ENCODE measurements at places on chromosomes 5 and 9.

DNA sequence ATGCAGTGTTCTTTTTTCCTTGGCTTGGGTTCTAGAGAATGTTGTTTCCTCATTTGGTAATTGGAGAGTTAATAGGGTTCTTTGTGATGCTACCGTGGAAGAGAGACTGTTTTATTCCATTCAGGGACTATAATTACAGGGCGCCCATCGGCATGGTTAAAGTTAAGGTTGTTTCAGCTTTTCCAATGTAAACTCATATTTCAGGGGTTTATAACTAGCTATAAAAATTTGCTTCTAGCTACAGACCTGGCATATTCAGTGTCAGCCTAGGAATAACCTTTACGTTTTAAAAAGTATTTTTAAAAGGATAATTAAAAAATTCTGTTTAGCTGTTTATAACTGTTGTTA lies 99.1 kb downstream of the AOPEP start:
- DNase-seq = no peak

DNA sequence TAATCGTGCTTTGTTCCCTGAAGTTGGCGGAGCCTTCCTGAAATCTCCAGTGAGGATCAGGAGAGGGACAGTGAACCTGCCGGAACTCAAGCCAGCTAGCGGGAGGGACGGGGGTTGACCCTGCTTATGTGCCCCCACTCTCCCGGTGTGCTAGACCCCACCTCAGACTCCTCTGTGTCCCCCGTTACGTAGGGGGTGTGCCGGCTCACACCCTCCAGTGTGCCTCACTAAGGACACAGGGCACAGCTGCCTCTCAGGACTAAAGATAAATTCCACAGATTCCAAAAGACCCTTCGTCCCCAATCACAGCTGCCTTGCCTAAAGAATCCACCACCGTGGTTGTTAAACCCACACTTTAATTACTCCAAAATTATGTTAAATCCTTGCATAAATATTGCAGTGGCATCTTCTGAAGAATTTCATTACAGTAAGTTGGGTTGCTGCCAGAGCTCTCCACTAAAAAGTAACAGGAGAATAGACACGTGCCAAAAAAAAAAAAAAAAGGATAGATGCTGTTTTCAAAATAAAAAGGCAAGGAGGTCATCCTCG lies 73.7 kb downstream of the GTF3C4 start:
- no peak for DNase-seq

DNA sequence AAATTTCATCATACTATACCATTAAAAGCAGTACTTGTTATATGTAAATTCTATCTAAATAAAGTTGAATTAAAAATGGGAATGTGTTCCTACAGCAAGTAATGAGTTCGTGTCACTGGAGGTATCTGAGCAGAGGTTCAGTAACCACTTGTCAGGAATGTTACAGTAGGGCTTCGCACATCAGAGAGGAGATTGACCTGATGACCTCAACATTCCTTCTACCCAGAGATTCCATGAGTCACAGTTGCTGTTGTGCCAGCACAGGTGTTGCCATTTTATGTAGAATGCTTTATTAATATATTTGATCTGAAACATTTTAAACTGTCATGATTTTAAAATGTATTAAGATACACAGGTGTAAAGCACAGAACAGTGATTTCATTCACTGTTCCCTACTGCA lies 60.3 kb downstream of the STX17 start:
- no peak for DNase-seq

DNA sequence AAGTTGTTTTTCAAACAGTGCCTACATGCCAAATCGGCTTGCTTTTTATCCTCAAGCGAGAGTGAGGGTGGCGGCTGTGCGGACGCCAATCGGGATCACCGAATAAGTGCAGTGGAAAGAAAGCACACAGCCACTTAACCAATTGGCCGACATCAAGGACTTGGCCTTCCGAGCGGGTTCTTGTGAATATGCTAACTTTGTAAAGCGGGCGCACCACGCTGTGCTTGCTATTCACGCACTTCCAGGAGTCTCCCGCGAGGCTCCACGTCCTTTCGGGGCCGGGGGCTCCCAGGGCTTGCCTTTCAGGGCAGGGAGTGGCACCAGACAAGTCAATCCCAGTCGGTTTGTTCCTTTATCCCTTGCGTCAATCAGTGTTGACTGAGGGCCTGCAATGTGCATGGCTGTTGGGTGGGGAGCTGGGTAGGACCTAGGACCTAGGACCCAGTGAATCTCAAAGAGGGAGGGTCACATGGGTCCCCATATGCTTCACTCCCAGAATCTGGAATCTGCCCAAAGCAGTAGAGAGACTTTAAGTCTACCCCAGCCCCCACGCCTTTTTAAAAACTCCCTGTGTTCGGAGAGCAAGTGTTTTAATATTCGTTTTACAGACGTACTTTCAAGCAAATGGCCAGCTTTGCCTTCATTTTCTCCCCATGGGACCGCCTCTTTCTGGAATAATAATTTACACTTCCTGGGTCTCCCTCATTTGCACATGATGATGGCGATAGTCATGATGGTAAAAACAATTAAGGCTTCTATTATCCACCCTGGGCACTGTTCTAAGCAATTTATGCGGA lies 2.0 kb upstream of the GCNT4 start:
- DNase-seq = peak; percentile 72

DNA sequence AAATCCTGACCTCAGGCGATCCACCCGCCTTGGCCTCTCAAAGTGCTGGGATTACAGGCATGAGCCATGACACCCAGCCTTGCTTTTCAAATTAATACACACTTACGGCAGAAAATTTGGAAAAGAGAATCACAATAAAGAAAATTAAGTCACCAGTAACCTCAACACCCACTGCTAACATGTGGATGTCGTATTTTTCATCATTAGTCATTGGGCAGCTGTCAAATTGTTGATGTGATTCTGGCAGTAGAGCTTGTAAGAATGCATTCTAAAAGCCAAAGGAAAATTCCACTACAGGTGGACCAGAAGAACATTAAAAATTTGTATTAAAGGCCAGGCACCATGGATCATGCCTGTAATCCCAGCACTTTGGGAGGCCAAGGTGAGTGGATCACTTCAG lies 237.3 kb upstream of the TUT7 start:
- DNase-seq = no peak

GRCh38 chr5:150309886-150310239 lies 7.2 kb upstream of the ARSI start:
- no peak for DNase-seq

DNA sequence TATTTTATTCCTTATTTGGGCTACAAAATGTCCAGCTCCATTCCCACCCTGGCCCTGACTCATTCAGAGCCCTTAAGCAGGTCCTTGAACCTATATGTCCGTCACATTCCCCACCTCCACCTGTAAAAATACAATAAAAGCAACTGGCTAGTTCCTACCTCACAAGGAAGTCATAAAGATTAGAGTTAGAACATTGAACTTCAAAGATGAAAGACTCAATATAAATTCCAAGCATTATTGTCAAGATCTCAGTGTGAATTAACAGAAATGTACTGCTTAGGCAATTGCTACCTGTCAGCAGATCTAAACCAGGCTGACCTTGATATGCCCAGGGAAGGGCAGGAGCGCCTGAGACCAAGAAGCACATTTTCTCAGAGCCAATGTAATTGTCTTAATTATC lies 221.8 kb downstream of the ENC1 start:
- no peak for DNase-seq

- DNase-seq = no peak
Observed at GRCh38 chr5:76663573-76663972, 40.4 kb upstream of the F2RL2 start.

DNA sequence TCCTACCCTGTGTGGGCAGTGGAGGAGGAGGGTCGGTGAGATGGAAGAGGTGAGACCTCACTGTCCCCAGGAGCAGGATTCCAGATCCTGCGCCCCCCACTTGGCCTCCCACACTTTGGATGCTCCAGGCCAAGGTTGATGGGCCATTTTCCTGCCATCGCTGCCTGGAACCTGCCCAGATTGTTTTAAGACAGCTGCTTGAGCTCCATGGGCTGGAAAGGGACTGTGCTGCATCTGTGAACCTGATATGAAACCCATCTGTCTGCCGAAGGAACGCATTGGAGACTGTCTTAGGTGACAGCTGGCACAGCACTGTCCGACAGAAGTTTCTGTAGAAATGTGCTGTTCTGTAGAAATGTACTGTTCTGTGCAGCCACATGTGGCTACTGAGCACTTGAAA lies 72.7 kb upstream of the SLC25A48 start:
- DNase-seq = no peak

- no peak for DNase-seq
Observed at GRCh38 chr9:18472841-18473251, 1.1 kb upstream of the ADAMTSL1 start.

DNA sequence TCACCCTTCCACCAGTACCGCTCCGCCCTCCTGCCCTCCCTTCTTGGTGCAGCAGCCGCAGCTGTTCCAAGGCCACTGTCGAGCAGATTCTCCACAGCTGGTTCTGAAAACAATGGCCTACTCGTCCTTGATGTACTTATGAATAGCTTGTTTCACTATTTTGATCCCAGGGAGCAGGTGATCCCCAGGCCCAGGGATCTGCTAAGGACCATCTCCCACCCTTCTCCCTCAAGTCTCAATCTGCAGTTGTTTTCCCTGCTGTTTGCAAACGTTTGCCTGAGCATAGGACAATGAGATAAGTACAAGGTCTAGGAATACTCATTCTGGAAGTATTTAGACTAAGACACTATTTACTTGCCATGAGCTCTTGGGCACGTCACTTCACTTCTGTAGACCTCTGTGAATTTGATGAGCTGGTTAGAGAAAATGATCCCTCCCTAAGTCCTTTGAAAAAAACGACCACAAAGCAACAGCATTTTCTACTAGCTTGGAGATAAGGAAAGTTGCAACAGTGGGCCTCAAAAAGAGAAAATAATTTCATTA lies 1.8 kb downstream of the LURAP1L start:
- peak; percentile 56 for DNase-seq

DNA sequence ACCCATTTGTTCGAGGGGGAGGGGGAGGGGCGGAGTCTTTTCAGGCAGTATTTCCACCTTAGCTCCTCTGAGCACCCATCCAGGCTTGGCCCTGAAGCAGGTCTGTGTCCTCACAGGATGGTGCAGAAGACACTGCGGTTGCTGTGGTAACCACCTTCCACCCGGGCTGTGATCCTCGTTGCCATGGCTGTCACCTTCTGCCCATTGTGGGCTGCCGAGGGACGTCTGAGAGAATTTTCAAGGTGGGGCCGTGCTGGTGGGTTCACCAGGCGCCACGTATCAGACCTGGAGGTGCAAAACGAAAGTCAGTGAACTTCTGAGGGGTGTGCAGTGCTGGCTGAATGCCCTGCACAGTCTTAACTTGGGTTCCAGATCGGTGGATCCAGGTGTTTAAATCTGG lies 26.7 kb downstream of the POLR1E start:
- no peak for DNase-seq

GRCh38 chr9:86546712-86547111 lies 192.5 kb upstream of the TUT7 start:
- no peak for DNase-seq

GRCh38 chr9:86718388-86719049 lies 228.8 kb downstream of the GAS1 start:
- DNase-seq = no peak

DNA sequence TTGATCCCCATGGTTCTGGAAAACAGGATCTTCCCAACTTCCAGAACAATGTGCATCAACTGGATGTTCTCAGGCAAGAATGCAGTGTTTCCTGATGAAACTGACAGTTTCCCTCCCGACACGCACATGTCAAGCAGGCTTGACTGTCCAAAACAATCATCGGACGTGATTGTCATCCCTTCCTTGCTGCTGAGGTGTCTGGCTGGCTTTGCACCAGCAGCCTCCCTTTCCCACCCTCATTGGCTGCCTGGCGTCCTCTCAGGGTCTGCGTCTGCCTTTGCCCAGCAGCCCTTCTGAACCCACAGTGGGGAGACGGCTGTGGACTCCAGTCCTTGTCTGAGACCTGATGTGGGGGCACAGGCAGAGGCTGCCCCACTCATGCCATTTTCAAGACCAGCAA lies 110.8 kb downstream of the MARCHF3 start:
- no peak for DNase-seq

DNA sequence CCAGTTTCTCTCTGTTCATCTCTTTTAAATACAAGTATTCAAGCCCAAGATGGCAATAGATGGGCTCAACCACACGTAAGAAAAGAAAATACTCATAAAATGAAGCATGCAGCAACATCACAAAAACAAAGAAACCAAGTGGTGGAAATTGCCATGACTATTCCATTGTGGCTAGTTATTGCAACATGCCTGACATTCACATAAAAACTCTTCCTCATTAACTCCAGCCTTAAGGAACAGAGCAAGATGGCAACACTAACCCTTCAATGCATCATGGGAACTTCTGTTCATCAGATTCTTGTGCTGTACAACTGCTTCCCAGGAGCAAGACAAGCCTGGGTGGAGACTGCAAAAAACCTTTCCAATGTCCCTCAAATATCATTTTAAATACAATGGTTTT lies 1.4 kb upstream of the GLIS3 start:
- DNase-seq = peak; percentile 76

DNA sequence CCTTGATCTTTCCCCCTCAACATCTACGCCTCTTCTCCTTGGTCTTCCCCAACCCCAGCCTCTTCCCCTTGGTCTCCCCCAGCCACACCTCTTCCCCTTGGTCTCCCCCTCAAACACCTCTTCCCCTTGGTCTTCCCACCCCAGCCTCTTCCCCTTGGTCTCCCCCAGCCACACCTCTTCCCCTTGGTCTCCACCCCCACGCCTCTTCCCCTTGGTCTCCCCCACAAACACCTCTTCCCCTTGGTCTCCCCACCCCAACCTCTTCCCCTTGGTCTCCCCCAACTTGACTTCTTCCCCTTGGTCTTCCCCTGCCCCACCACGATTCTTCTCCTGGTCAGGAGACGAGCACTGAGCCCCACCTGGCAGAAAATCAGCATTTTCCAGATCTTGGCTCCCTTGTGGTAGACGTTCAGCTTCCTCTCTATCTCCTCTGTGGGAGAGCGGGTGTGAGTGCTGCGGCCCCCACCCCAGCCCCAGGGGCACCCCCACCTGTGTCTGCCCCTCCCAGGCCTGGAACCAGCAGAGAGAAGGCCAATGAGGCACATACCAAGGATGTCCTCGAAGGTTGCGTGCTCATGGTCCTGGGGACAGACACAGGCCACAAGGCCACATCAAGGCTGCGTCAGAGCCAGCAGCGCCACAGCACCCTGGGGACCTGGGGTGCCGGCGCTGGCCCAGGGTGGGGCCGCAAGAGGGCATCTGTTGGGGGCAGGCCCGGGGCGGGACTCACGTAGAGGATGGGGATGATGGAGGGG lies 7.0 kb downstream of the NSMF start:
- no peak for DNase-seq

DNA sequence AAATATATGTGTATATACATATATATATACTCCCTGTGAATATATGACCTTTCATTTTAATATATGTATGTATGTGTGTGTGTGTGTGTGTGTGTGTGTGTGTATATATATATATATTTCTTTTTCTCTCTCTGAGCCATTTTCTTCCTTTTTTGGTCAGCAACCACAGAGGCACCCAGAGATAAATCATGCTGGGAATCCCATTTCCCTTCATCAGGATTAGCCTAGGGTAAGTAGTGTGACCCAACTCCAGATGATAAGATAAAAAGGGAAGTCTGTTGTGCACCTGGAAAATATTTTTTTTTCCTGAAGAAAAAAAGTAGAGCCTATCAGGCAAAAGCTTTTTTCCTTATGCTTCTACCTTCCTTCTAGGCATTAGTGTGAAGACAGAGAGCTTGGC lies 25.4 kb upstream of the SUB1 start:
- no peak for DNase-seq

Data from adipocyte (in vitro differentiated cells).